ENCODE measurements at places on chromosomes 7 and 10.

GRCh38 chr7:133853706-133854276 lies 273.3 kb upstream of the LRGUK start:
- DNase-seq = peak; percentile 23

GRCh38 chr10:110486680-110487410 lies 10.9 kb upstream of the DUSP5 start:
- DNase-seq = no peak

DNA sequence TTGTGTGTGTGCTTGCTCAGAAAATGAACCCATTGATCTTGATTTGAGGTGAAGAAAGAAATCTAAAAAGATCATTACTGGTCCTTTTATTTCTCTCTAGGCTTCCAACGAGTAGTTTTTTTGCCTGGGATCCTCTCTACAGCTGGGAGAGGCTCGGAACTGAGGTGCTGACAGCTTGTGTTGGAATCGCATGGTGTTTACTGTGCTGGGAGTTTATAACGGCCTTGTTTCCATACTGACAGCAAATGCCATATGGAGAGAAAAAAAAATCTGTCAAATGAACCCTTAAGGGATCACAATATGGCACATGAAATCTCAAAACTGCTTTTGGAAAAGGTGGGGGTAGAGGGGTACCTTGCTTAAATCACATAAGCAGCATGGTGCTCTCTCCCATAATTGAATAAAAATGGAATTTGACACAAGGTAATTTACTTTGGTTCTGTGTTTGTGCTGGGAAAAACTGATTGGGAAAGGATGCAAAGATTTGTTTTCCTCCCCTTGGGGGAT lies 165.0 kb downstream of the RGS10 start:
- DNase-seq = no peak

DNA sequence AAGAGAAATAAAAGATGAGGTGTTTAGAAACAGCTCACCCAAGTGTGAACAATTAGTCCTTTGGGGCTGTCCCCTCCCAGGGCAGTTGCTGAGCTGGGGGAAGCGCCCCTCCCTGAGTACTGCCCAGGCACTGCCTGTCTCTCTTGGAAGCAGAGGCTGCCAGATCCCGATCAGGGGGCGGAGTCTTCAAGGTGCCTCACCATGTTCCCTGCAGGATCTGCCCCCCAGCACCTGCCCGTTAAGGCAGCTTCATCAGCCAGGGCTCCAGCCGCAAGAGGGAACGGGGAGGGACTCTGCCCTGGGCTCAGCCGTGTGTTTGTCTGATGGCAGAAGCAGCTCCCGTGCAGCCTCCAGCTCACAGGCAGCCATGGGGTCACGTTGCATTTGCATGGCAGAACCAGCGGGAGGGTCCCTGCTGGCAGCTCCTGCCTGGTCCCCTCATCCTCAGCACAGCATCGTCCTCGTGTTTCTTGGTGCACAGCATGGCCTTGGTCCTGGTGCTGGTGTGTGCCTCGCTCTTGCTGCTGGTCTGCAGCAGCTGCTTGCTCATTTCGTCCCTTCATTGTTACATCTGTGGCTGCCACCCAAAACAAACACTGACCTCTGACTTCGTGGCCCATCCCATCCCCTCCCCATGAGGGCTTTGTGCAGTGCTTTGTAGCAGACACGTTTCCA lies 10.7 kb upstream of the DPYSL4 start:
- no peak for DNase-seq

DNA sequence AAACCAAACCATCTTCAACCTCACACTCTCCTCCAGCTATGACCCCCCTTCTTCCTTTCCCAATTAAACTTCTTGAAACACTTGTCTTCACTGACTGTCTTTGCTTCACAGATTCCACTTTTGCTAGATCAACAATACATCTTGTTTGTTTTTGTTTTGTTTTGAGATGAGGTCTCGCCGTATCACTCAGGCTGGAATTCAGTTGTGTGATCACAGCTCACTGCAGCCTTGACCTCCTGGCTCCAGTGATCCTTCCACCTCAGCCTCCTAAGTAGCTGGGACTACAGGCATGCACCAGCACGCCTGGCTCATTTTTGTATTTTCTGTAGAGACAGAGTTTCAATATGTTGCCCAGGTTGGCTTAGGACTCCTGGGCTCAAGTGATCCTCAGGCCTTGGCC lies 59.7 kb downstream of the HIP1 start:
- no peak for DNase-seq

GRCh38 chr10:121771966-121772365 lies 155.9 kb downstream of the ATE1 start:
- DNase-seq = no peak
